ENCODE measurements at places on chromosomes 11 and 22.

DNA sequence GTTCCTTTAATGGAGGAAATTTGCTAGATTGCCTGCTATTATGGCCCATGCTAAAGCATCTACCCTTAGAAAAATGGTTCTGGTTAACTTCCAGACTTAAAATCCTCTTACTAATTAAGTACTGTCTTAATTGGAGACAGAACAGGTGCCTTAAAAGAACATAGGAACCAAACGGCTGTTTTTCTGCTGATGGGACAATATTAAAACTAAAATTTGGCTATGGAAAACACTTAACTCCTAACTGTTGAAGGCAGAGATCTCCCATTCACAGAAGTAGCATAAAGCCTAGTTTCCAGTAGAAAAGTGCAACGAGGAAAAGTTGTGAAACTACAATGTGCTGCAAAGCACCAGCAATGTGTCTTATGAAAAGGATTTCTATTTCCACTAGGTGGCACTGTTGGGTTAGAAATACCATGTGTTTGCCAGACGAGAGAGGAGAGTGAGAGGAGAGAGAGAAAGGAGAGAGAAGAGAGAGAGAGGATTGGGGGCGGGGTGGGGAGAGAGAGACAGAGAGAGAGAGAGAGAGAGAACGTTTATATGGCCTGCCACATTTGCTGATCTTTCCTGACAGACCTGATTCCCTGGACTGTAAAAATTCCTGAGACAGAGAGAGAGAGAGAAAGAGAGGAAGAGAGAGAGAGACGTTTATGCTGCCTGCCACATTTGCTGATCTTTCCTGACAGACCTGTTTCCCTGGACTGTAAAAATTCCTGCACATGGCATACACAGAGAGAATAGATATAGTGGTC is 51.5 kb downstream of the FAM181B start:
- no peak for DNase-seq

DNA sequence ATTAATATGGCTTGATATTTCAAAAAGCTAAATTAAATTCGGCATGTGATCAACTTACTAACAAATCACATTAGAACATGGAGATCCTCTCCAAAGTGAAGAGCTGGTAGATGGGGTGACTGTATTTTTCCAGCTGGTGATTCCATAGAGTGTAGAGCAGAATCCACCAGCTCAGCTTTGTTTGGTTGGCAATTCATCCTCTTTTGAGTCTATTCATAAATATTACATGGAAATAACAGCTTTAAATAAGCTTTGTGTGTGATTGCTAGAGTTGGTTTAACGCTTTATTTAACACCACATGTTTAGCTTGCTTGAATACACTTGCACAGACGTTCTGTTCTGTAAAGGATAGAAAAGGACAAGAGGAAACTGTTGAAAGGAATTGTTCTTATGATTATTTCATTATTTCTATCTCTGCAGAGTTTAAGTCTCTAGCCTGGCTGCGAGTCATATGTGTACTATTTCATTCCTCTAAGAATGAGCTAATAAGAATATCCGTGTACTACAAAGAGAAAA is 738.3 kb upstream of the KIRREL3 start:
- DNase-seq: no peak

DNA sequence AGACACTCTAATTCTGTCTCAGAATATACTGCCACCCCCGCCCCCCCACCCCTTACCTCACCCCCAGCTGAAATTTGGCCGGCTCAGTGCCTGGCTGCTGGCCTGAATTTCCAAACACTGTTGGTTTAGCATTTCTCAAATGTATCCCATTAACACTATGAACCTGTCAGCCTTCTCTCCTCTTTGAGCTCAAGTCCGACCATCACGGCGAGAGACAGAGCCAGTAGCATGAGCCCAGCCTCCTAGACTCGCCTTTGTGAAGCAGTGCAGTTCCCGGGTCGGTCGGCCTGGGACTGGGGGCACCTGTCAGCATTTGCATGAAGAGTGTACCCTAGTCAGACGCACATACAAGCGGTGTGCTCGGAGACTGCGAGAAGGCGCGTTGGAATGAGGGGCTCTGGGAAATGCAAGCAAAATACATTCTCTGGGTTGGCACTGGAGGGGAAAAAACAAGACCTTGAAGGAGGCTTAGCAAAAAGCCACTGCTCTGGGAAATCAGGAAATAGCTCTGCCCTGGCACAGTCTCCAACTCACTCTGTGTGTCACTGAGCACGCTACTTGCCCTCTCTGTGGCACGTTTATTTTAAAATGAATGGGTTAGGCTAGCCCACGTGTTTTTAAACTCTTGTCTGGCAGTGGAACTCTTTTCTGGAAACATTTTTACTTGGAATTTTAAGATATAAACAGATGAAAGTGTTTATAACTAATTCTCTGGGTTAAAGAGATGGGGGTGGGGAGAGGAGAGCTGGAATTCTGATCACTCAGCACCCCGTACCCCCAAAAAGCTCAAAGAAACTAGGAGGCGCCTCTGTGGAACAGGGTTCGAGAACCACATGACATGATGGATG is 108.3 kb downstream of the TIMP3 start:
- no peak for DNase-seq

DNA sequence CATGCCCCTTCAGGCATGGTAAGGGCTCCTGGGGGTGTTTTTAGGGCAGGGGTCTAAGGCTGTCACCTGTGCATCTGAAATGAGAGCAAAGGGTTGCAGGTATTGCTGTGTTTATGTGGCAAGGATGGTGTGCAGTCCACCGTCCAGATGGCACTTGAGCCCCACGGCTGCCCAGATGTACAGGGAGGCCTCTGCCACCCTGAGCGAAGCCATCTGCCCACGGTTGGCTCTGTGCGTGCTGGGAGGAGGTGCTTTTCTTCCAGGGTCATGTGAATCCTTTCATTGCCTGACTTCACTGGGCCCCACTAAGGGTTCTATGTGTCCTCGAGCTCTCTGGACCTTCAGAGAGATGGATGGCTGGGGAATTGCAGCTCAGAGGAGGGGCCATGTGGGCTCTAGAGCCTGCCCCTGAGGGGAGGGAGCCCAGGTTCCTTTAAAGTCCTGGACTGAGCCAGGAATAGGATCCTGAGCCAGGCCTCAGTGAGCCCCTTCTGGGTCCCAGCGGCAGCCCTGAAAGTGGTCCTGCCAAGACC is 89.9 kb downstream of the CTTN start:
- no peak for DNase-seq

GRCh38 chr11:106503901-106504300 is 426.4 kb downstream of the AASDHPPT start:
- no peak for DNase-seq

- no peak for DNase-seq
These were observed 11.1 kb upstream of the MYH9 start for GRCh38 chr22:36398601-36399471.

- DNase-seq: no peak
These were observed 586 bp downstream of the OR56A5 start for GRCh38 chr11:5967708-5968107.

- peak; percentile 23 for DNase-seq
These were observed 18.1 kb downstream of the POLA2 start for GRCh38 chr11:65279741-65280440.

- no peak for DNase-seq
These were observed 18.7 kb downstream of the CRELD2 start for GRCh38 chr22:49936973-49937757.

DNA sequence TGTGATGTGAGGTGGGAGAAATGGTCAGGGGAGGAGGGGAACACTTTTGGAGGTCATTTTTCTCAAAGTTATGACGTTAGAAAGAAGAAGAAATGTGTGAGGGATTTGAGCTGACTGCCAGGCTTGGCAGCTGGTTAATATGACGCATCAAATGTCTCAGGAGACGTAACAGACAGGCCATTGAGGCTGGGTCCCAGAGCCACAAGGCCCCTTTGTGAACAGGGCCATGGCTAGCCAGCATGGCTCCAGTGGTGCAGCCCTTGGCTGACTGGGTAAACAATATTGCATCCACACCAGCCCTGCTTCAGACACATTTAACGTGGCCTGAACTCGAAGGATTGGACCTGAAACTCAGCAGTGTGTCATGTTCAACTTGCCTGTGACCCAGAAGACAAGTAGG is 34.3 kb downstream of the AMOTL1 start:
- DNase-seq: no peak

- DNase-seq: no peak
These were observed 167.5 kb downstream of the KIRREL3 start for GRCh38 chr11:126833065-126833464.

DNA sequence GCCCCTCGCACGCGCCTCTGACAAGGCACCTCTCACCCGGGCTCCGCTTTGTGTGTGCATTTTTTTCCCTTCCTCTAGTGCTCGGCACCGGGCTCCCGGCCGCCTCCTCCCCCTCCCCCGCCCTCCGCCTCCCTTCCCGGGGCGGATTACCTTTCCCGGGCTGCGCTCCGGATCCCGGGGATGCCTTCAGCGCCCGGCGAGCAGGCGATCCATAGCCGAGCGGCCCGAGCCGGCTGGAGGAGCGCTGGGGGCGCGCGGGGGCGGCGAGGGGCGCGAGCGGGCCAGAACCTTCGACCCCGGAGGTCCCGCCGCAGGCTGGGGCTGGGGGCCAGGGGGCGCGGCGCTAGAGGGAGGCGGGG is 282 bp downstream of the MPPED2 start:
- DNase-seq: no peak

DNA sequence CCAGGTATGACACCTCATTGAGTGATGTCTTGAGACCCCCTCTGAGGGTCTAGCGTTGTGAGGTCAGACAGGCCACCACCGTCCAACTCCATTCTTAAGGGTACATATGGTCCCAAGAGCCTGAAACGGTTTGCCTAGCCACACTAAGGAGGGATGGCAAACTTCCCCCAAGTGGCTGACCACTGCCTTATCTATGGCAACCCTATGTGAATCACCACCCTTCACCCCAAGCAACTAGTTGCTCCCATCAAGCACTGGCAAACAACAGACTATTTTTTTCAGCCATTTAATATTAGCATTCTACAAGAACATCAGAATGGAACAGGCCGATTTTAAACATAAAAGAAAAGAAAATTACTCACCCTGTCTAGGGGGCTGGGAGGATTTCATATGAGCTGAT is 22.8 kb downstream of the THOC5 start:
- DNase-seq: no peak

- no peak for DNase-seq
These were observed 310.2 kb downstream of the DLG2 start for GRCh38 chr11:85316967-85317366.

DNA sequence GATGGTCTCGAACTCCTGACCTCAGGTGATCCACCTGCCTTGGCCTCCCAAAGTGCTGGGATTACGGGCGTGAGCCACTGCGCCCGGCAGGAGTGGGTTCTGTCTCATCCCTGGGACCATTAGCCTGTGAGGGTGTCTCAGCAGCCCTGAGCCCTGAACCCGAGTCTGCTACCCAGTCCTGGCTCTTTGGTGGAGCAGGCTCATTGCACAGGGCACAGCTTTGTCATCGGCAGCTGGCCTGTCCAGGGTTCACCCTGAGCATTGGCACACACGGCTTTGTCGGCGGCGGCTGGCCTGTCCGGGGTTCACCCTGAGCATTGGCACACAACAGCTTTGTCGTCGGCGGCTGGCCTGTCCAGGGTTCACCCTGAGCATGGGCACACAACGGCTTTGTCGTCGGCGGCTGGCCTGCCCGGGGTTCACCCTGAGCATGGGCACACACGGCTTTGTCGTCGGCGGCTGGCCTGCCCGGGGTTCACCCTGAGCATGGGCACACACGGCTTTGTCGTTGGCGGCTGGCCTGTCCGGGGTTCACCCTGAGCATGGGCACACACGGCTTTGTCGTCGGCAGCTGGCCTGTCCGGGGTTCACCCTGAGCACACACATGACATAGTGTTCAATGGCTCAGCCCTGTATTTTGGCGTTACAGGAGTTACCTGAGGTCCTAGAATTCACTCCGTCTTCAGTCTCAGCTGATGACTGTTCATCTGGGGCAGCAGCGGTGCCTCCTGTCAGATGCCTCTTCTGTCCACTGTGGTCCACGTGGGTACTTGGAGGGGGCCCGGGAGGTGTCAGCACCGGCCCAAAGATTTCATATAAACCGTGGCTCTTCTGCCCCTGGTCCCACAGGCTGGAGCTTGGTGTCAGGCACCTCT is 1082.5 kb downstream of the BRD1 start:
- DNase-seq: no peak

- no peak for DNase-seq
These were observed 179.0 kb upstream of the NECTIN1 start for GRCh38 chr11:119907878-119908572.

GRCh38 chr22:41831828-41832552 is 915 bp upstream of the SREBF2 start:
- no peak for DNase-seq

GRCh38 chr11:32105871-32106560 is 15.1 kb downstream of the RCN1 start:
- no peak for DNase-seq

DNA sequence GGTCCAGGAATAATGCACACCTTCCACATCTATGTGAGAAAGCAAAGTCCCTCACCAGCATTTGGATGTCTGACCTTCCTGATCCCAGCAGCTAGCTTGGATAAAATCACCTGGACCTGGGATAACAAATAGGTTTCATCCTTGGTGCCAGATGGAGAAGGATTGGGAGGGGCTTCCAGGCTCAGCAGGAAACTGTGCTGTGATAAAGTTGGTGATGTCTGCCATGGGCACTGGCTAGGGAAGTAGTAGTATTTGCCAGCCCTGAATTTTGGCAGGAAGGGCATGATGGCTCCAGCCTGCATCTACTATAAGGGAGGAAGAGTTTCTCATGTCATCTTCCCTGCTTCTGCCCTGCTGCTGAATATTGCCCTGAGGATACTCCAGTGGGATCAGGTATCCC is 37.5 kb downstream of the C11orf91 start:
- no peak for DNase-seq

- no peak for DNase-seq
These were observed 21.1 kb downstream of the MPPED1 start for GRCh38 chr22:43432883-43433415.

GRCh38 chr11:117750357-117750756 is 46.7 kb downstream of the DSCAML1 start:
- DNase-seq: no peak

GRCh38 chr11:65212226-65212801 is 30.6 kb downstream of the CAPN1 start:
- no peak for DNase-seq

Data from activated naive CD4-positive, alpha-beta T cell treated with anti-CD3 and anti-CD28 coated beads, Interleukin-2, amount 50 U/mL, for 16 hours (primary cell).